Activated CD4-positive, alpha-beta memory T cell treated with anti-CD3 and anti-CD28 coated beads, Interleukin-2, amount 10 ng/mL, durations not matched to agents 7 days and 5 days (primary cell): ENCODE measurements at places on chromosomes 13 and 19. TPM values are rescaled to one million over a fixed set of nuclear protein-coding genes. Genes with fewer than 3 reads are reported as not detected.

- DNase-seq: no peak
Observed at GRCh38 chr13:28268800-28269223, 130.5 kb downstream of the PAN3 start.

DNA sequence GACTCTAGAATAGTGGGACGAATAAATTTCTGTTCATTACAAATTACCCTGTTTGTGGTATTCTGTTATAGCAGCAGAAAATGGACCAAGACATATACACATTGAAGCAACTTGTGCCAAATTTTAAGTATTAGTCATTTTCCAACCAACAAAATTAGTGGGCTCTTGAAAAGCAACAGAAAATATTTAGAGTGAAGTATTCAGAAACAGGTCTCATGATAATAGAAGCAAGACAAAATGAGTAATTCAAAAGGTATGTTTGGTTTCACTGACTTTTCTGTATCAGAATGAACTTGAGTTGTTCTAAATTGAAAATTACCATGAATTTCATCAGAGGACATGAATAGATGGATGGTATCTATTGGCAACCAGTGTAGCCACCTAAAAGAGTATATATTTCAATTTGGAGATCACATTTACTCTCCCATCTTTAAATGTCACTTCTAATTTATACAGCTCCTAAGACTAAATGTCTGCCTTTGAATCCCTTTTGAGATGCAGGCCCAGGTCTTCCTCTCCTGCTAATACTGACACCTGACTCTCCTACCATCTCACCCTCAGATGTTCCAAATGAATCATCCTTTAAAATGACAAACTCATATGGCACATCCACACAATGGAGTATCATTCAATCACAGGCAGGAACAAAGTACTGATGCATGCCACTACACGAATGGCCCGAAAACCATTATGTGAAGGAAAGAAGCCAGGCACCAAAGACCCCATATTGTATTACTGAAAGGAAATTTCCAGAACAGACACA is 40.7 kb upstream of the DOCK9 start:
- no peak for DNase-seq

GRCh38 chr19:30540761-30541160 is 168.6 kb downstream of the ZNF536 start:
- no peak for DNase-seq

The ZNF544 gene
- total RNA-seq: 50.0 TPM

The MYH14 gene
- not detected for total RNA-seq
